ENCODE measurements at places on chromosomes 5 and 9.

GRCh38 chr9:28779243-28779642 lies 1206.0 kb upstream of the C9orf72 start:
- no peak for DNase-seq

GRCh38 chr9:122562134-122562760 lies 9.3 kb downstream of the OR1N2 start:
- peak; percentile 64 for DNase-seq

- DNase-seq, result peak; percentile 78
Measured at GRCh38 chr9:34994260-34994899, 4.8 kb downstream of the DNAJB5 start.

GRCh38 chr9:37668116-37668601 lies 17.4 kb downstream of the FRMPD1 start:
- DNase-seq, result peak; percentile 56

- DNase-seq, result no peak
Measured at GRCh38 chr9:5531101-5531882, 21.0 kb downstream of the PDCD1LG2 start.

Measured in ELF-1 (cell line).